Mucosa of descending colon (tissue), 3 donors: ENCODE measurements at places on chromosomes 13 and 19.

- DNase-seq: no peak
These were observed 81.1 kb downstream of the UFM1 start for GRCh38 chr13:38430796-38431195.

DNA sequence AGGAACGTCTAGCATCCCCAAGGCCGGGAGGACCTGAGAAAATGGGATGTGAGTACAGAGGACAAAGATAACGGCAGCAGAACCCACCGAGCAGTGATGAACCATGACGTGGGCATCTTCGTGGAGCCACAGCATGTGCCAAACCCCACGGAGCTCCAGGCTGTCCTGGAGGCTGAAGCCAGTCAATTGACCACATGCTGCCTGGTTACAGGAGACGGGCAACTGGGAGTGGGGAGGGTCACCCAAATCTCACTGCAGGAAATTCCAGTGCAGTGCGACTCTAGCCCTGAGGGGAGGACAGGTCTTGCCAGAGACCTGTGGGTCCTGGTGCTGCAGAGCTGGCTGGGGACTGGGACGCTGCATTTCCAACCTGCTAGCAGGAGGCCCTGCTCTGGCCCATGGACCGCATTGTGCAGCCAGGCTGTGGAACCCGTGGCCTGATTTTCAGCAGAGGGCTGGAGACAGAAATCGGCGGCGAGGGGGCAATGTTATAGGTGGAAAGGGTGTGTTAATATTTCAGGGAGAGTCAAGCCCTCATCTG, 3.2 kb upstream of the GRTP1 start:
- DNase-seq: no peak

DNA sequence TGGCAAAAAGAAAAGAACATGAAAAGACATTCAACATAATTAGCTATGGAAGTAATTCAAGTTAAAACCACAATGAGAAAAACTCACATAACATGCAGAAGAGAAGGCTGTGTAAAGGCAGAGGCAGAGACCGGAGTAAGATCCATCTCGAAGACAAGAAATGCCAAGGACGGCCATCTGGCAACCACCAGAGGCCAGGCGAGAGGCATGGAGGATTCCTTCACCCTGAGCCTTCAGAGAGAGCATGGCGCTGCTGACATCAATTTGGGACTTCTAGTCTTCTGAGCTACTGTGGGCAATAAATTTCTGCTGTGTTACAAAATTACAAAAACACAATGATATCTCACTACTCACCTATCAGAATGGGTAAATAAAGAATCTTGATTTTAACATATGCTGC, 381.0 kb downstream of the TSHZ3 start:
- DNase-seq: peak; percentile 32

DNA sequence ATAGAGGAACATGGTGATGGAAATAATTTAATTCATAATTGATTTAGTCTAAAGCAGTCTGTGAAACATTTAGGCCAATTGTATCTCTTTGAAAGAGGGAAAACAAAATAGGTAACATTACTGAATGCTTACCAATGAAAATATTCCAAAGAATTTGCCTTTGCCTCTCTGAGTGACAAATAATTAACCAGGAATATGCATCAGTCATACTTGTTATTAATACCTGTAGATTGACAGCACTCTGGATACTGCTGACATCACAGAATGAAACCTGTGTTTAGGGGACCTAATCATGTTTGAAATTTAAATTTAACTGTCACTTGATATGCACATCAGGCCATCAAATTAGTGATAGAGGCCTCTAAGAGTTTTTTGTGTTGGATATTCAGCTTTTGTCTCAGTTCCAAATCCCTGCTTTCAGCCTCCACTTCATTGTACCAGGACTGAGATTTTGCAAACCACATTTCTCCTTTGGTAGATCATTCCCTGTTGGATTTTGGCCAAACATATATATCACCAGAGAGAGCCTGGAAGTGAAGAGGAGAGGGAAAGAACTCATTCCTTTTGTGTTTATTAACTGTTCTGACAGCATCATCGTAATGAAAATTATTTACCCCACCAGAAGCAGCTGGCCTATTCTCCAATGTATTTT, 64.8 kb upstream of the KLHL1 start:
- DNase-seq: no peak

DNA sequence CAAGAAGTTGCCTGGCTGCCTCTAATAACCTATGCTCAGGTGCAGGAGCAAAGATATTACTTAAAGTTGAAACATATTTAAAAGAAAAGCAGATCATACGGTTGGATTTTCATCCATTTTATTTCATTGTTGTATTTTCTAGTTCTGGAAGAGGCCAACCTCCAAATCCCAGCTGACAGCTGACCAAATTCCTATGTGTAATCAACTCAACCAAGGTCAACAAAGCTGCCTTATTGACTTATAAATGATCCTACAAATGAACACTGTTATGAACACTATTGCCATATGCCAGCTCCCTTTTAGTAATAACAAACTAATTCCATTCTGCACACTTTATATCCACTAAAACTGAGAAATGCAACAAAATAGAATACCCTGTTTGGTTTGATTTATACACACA, 1537.4 kb downstream of the SLITRK1 start:
- no peak for DNase-seq

GRCh38 chr13:76250211-76250610, 614.1 kb downstream of the LMO7 start:
- no peak for DNase-seq

DNA sequence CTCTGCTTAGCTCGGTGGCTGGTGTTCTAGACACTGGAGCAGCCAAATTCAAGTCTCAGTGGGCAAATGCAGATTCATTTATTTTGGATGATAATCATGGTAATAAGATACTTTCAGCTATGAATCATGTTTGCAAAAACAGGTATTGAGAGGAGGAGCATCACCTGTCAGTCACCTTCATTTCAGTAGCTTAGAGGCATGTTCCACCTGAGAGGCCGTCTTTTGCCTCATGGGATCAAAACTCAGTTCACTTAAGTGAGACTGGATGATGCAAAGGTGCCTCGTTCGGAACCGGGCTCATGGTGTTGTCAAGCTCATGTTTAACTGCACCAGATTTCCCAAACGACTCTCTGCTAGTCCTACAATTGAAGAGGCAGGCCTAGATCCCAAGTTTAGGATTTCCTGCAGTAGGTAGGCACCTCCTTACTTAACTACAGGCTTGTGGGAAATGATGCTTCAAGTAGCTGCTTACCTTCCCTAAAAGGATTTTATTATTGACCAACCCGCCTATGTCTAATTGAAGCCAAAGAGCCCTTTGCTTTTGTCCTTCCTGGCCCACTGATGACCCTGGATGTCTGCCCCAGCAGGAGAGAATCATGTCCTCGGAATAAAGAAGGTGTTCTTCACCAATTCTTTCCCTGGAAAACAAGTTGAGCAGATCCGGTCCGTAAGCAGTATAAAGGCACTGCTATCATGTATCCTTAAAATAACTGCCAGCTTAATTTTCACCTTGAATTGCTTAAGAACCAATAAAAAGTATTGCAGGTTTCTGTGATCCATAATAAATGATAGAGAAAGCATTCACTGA, 60.0 kb downstream of the ZAR1L start:
- DNase-seq: no peak

DNA sequence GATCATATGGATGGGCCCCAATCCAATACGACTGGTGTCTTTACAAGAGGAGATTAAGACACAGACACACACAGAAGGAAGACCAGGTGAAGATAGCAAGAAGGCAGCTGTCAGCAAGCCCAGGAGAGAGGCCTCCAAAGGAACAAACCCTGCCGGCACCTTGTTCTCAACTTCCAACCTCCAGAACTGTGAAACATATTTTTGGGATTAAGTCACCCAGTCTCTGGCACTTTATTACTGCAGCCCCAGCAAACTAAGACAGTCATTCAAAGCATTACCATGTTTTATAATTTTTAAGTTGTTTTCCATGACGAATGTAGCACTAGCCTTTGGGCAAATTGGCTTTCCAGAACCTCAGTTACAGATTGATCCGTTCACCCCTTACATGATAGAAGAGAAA, 11.3 kb downstream of the STARD13 start:
- DNase-seq: no peak
